ENCODE measurements at places on chromosomes 11 and 22.

GRCh38 chr22:17472932-17473331 lies 90.4 kb upstream of the SLC25A18 start:
- no peak for DNase-seq

GRCh38 chr11:114219559-114220349 lies 76.4 kb upstream of the NNMT start:
- no peak for DNase-seq

DNA sequence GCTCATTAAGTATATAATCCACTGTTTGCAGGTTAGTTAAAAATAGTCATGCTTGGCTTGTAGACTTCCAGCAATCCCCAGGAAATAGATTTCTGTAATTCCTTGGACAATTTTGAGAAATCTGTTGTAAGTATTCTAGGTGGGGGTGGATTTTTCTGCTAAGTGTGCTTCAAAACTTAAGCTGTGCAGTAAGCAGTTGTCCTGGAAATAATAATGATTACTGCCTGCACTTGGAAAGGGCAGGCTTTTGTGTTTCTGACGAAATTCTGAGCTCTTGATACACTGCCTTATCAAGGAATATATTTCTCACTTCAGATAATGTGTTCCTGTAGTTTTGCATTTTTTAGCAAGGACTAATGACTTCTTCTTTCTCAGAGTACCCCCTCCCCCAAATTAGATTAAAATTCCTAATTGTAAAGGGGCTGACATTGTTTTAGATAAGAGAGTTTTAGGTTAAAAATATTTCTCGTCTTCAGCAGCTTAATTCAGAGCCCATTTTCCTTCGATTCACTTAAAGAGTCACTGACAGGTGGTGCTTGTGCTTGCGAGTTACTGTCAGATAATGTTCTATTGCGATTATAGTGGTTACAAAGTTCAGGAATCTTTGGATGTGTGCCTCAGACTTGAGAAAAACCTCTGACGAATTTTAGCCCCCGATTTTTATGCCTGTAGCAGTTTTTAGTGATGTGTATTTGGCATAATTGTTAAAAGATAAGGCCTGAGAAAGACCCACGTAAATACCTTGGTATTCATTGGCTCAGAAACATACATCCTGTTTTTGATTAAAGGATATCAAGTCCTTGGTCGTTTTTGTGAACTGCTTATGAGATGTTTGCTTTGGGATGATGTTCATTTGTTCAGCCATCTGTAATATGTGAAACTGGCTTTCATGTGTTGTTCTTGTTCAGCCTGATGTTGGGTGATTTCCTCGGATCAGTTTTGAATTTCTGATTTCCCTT lies 120.5 kb downstream of the HIPK3 start:
- DNase-seq, result no peak

DNA sequence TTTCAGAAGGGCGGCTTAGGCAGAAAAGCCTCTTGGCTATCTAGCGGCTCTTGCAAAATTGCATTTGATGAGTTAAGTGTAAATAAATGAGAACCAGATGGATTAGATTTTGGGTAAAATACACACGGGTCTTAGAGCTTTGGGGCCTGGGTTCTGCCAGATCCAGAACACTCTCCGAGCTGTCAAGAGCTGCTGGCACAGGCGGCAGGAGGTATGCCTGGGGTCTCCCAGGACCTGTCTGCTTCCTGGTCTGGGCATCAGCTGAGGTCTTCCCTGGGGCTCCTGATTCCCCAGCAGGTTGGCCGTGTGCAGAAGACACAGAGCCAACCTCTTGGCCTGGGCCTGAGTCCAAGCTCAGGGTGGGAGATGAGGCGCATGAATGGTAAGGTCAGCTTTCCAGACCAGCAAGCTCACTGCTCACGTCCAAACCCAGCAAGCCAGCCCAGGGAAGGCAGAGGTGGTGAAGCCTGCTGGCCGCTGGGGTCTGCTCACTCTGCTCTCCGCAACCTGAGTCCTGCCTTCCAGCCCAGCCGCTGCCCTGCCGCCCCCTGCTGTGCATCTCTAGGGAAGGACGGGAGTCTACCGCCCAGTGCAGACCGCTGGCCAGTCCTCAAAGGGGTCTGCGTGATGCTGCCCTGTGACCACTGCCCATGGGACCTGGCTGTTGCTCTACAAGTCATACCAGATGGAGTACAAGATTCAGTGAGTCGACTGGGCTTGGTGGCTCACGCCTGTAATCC lies 44.9 kb downstream of the SCUBE1 start:
- no peak for DNase-seq

DNA sequence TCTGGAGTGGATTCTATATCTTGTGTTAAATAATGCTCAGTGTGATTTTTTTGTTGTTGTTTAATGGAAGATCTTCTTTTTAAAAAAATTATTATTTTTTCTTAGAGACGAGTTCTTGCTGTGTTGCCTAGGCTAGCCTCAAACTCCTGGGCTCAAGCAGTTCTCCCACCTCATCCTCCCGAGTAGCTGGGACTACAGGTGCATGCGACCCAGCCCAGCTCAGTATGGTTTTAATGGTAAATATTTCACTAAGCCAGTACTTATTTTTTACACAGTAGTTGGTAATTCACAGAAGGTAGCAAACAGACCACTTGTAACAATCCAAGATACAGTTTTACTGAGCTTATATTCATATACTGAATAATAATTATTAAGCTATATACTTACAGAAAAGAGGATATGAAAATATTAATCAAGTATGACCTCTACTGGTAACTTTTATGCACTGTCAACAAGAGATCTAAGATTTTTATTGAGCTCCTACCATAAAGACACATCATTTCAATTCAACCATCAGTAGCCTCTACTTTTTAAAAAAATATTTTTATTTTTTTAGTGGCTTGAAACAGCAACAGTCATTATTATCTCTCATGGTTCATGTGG lies 6.1 kb upstream of the CD59 start:
- no peak for DNase-seq

DNA sequence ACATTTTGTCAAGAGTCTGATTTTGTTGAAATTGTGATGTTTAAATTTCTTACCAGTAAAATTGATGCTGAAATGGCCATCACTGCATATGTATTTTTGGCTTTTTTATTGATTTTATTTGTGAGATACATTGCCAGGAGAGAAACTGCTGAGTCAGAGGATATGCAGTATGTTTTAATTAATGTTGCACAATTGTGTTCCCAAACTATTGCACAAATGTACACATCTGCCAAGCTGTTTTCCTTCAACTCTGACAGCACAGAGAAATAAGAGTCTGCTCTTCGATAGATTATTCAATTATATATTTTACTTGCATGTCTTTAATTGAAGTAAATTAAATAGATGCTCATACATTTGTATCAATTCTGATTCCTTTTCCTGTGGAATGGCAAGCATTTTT lies 640.2 kb upstream of the LUZP2 start:
- no peak for DNase-seq

GRCh38 chr11:27600656-27601055 lies 94.1 kb upstream of the LIN7C start:
- no peak for DNase-seq

- no peak for DNase-seq
Measured at GRCh38 chr11:69967484-69967883, 110.6 kb upstream of the ANO1 start.

- no peak for DNase-seq
Measured at GRCh38 chr11:108713076-108713790, 48.4 kb downstream of the DDX10 start.

- no peak for DNase-seq
Measured at GRCh38 chr11:3853899-3854659, 1.4 kb upstream of the STIM1 start.

DNA sequence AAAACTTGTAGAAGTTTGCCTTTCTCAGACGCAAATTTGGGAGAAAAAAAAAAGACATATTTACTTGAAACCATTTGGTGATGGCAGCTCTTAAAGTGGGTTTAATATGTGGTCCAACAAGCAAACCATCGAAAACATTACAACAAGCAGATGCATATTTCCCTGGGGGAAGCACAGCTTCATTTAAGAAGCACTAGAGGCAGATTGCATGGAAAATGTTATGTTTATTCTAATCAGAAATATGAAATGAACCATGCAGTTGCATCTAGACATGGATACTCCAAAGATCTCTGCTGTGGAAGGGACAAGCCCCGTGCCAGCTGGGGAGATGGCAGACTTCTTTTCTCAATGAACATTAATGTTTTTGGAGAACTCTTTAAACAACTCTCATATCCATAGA lies 57.4 kb upstream of the PARVA start:
- DNase-seq, result no peak

DNA sequence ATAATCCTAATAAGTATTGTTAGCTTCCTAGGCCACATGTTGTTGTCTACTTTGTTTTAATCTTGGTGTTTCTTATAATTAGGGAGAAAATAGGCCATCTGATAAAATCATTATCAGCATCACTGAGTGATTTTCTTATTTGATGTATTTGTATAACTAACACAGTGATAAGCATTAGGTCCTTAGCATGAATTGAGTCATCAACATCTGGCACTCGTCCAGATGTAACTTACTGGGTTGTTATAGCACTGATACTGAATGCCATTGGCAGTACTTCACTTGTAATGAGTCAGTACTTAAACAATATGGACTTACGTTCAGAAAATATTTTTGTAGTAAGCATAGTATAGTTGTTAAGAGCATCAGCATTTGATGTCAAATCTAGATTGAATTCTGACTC lies 16.2 kb downstream of the API5 start:
- no peak for DNase-seq

GRCh38 chr11:118086913-118087768 lies at the start of gene SMIM35:
Gene SMIM35, minus strand, starts transcription at chr11:118086963. Its CDS starts 206 bp downstream, at chr11:118086757.
- DNase-seq, result no peak

- no peak for DNase-seq
Measured at GRCh38 chr22:23708270-23708669, 17.5 kb downstream of the RGL4 start.

- DNase-seq, result no peak
Measured at GRCh38 chr11:117670924-117671323, 126.1 kb downstream of the DSCAML1 start.

DNA sequence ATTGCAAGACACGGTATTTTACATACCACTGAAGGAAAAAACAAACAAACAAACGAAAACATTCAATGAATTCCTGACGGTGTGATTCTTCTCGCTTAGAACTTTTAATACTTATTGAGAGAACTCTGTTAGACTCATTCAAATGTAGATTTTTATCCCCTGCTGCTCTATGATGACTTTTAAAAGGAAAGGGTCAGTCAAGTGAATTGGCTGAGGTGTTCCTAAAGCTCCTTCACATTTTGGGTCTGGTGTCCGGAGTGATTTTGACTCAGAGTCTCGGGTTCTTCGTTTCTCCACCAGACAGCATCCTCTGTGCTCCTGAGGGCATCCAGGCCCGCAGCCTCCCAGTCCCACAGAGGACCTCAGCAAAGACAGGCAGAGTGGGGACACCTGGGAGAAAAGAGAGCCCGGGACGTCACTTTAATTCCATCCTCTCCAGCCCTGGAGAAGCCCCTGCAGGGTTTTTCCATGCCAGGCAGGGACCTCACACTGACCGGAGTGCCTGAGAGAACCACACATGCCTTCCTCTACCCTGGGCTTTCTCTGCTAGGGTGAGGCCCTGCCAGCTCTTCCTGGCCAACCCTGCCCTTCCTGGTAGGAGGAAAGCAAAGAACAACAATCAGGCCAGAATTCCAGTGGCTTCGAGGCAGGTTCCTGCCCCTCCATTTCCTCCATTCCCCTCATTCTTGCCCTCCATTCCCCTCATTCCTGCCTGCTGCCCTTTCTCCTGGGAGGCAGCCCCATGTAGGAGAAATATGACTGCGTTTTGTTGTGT lies 1.4 kb upstream of the CSF2RB start:
- no peak for DNase-seq

GRCh38 chr11:120240866-120241265 lies 926 bp downstream of the POU2F3 start:
- no peak for DNase-seq

DNA sequence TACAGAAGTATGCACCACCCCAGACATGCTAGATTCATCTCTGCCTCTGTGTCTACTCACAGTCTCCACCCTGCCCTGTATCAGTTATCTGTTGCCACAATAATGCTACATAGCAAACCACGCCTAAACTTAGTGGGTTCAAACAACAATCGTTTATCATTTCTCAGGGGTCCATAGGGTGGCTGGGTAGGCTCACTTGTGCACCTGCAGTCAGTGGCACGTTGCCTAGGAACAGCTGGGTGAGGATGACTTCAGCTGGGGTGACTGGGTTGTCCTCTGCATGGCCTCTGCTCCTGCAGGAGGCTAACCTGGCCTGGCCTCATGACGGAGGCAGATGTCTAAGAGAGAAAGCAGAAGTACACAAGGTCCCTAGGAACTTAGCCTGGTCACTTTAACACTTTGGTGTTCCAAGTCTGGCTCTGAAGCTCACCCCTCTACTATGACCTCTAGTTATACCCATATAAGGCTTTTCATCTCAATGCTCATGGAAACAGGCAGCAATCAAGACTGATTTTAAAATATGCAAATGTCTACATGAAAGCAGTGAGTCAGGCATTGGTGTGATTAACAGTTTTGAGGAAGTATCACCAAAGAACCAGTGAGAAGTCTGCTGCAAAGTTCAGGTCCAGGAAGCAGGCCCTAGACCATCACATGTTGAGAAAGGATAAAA lies 10.7 kb downstream of the OLFML1 start:
- no peak for DNase-seq

DNA sequence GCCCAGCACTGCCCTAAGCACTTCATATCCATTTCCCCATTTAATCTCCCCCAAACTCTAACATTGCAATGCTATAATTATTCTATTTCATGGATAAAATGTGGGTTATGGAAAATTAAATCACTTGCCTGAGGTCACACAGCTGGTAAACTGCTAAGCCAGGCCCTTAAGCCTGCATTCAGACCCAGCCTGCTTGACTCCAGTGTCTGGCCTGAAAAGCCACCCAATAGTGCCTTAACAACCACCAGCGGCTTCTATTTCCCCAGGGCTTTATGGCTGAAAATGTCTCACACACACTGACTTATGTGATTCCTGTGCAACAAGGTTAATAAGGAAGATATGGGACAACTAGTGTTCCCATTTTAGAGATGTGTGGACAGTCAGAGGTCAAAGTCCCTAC lies 178.5 kb upstream of the SNX19 start:
- DNase-seq, result no peak

DNA sequence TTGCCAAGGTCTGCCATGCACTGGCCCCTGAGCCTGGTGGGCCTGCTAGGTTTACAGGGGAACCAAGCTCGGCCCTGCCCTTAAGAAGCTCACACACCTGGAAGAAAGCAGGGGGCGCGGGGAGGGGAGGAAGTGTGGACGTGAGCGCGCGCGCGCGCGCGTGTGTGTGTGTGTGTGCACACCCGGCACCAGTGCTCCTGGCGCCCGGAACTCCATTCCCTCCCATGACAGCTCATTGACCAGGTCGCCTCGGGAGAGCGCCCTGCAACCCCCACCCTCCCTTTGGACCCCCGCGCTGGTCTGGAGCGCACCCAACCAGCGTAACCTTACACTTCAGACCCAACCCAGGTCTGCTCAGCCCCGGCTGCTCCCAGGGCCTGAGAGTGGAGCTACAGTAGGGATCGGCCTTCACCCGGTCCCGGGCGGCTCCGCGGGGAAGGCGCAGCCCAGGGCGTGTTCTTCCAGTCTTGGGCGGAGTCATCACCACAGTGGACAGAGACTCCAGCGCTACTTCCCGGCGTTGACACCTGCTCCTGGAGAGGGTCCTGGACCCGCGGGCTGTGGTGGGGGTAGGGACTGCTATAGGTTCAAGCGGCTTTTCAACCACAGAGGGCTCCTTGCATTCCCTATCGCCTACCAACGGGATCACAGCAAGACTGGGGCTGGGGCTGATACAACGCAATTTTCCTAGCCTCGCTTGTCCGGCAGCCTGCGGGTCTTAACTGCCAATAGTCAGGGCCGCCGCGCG lies 1.5 kb downstream of the GALNT18 start:
- peak; percentile 80 for DNase-seq
